Stimulated activated CD4-positive, alpha-beta T cell treated with anti-CD3 and anti-CD28 coated beads, Interleukin-1b, Interleukin-23, amount 100 ng/mL, for 1 hour (primary cell): ENCODE measurements at places on chromosomes 6 and 20.

DNA sequence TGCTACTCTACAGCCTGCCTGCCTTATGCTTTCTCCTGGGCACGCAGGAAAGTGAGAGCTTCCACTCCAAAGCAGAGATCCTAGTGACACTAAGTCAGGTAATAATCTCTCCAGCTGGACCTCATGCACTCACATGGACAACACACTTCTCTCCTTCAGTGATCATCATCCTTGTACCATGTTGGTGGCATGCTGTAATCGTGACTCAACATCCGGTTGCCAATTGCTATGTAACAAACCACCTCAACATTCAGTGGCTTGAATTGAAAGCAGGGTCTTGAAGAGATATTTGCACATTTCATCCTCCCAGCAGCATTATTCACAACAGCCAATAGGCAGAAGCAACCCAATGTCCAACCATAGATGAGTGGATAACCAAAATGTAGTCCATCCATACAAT, 40.3 kb upstream of the PPP1R3G start:
- DNase-seq = no peak

- no peak for DNase-seq
Measured at GRCh38 chr6:126064748-126065401, 78.5 kb downstream of the TRMT11 start.

DNA sequence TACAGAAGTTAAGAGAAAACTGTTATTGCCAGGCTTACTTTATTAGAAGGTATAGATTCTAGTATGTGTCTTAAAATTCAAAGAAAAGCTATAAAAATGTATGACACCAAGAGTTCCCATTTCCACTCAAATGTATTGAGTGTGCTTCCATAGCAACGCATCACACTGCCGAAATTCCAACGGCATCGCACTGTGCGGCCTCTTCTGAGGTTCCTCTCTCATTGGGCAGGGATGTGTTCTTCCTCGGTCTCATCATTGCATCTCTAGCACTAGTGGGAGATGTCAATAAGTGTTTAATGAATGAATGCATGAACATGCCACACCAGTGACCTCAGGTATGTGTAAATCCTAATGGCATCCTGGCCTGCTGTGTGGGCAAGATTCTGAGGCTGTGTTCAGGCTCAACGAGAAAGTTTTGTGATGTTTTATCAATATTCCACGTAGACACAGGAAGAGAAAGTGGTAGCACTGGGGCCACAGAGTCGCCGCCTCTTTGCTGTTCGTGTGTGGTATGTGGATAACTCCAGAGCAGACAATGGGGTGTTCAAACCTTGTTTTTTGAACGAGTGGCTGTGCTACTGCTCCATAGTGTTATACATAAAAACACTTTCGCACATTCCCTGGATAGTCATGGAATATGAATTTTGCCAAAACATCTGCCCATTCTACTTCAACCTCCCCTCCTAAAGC, 171.6 kb downstream of the ADGB start:
- DNase-seq = no peak

DNA sequence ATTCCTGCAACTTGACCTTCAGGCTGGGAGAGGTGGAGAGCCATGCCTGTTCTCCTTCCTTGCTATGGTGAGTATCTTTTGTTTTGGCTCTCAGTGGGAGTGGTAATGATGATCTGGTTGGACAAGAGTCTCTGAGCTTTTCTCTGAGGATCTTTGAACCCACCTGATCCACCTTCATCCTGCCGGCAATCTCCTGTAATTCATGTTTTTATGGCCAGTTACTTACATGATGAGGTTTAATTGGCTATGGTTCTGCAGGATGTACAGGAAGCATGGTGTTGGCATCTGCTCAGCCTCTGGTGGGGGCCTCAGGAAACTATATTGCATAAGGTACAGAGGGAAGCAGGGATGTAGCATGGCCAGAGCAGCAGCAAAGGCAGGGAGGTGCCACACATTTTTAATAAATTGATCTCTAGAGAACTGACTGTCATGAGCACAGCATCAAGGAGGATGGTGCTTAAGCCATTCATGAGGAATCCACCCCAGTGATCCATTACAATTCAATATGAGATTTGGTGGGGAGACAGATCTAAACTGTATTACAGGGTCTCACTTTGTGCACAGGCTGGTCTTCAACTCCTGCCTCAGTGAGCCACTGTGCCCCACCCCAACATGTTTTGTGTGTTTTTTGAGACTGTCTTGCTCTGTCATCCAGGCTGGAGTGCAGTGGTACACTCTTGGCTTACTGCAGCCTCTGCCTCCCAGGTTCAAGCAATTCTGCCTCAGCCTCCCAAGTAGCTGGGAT, 10.0 kb downstream of the HSPA1B start:
- DNase-seq = no peak

DNA sequence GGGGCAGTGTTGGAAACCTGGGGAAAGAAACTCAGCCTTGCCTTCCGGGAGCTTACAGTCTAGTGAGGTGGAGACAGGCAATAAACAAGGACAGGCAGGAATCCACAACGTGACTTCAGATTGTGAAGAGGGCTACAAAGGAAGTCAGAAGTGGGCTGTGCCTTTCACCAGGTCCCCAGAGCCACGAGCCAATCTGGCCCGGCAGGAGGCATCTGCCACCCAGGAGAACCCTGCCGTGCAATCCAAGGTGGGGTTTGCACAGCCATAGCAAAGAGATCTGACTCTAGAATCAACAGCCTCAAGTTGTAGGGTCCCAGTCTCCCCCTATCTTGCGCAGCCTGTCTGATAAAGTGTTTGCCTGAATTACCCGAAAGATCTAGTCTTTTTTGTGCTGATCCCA, 5.5 kb downstream of the SLC32A1 start:
- no peak for DNase-seq

DNA sequence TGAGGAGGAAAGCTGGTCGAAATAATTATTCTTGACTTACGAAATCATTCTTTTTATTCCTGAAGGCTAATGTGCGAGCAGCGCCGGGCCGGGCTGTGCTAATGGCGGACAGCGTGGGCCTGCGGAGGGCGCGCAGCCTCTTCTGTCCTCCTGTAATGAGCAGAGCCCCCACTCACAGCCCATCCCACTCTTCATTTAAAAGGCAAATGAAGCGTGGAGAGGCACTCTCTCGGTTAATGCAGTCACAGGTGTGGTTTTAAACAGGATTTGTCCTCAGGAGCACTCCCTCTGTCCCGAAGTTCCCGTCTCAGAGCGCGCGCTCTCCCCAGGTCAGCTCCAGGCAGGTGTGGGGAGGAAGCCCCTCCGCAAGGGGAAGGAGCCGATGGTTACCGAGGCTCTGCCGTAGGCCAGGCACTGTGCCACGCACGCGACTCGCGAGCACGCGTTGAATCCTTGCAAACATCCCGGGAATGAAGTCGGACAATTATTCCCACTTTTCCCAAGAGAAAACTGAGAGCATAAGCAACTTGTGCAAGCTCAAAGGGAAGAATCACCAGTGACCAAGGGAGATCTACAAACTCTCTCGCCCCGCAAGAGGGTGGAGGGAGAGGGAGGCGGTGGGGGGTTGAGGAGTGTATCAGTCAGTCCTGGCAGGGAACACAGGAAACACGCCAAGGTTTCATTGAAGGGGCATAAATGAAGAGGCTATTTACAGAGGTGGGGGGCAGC, 35.5 kb upstream of the ZFAND3 start:
- DNase-seq = no peak

GRCh38 chr20:39897781-39898466, 791.1 kb downstream of the MAFB start:
- no peak for DNase-seq

DNA sequence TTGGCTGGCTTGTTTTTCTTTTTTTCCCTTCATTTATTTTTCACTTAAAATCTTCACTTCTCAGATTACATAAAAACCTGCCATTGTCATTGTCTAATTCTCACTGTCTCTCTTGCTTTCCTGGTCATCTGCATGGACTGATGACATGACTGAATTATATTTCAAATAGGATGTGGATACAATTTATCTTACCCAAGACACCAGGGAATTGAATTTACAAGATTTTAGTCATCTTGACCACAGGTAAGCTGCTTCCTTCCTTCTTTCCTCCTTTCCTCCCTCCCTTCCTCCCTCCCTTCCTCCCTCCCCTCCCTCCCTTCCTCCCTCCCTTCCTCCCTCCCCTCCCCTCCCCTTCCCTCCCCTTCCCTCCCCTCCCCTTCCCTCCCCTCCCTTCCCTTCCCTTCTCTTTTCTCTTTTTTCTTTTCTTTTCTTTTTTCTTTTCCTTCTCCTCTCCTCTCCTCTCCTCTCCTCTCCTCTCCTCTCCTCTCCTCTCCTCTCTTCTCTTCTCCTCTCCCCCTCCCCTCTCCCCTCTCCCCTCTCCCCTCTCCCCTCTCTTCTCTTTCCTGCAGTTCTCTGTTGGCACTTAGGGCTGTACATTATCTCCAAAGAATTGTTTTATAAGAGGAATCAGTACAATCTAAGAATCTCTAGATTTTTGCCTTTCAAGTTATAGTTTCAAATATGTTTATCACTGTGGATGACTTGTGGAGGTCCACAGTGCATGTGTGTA, 171.5 kb downstream of the CARMIL1 start:
- DNase-seq = no peak

DNA sequence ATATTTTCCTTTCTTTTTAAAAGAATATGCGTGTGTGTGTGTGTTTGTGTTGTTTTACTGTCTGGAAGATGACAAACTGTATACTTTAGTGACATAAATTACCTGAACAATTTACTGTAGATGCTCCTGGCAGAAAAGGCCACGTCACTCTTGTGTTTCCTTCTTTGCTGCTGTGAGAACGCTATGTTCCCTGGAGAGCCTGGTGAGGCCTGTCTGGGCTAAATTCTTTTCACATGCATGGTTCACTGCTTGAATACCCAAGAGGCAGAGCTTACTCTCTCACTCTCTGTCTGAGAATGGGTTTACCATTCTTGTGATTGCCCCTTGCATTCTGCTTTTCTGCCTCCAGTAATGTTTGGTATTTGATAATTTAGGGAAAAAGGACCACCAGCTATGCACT, 64.3 kb downstream of the EDN1 start:
- DNase-seq = no peak

GRCh38 chr20:199996-200395, 10.5 kb upstream of the DEFB128 start:
- no peak for DNase-seq

DNA sequence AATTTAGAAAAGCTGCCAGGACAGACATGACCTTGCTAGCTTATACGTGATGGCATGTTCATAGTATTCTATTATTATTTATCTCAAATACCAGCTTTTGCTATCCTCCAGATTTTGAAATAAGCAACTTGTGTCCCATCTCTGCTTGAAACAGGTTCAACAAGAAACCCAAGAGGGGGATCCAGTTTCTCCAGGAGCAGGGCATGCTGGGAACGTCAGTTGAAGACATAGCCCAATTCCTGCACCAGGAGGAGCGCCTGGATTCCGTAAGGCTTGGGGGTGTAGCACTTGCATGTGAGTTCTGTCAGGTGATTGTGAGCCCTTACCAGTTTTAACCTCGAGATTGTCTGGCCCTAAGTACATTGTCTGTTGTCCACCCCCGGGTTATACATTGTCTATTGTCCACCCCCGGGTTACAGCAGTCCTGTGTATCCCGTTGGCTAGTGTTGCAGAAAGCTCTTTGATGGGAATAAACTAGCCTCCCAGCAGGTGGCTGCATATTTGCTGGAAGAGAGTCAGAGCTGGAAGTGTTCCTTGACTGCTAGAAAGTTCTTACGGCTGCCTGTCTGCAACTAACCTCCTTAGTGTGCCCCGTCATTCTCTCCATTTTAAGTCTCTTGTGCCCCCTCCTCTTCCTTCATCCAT, 61.4 kb upstream of the CSE1L start:
- no peak for DNase-seq

GRCh38 chr6:22024973-22025467, 271.8 kb downstream of the PRL start:
- no peak for DNase-seq

DNA sequence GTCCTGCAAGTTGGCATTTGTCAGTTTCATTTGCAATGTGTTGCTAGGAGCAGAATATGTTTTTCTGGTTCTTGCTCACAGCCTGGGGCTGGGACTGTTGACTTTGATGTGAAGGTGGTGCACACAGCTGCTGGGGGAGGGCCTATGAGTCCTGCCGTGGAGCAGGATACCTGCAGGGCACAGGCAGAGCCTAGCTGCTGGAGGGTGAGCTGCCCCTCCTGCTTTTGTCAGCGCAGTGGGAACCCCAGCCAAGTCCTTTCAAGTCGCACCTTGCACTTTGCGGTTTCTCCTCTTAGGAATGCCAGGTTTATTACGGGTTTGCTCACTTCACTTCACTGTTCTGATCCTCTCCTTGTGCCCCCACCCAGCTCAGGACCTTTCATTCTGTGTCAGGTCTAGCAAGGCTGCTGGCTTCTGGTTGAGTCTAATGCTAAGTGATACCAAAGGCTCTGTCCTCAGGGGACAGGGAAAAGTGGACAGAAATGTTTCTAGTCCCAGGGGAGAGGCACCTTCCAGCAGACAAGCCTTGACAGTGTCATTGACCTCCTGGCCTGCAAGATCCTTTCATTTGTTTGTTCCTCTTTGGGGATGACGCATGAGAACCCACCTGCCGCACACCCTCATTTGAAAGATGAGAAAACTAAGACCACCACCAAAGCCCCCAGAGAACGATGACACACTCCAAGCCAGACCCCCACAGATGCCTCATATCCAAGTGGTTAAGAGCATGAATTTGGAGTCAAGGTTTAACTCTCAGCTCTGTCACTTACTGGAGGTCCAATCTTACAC, 2.7 kb upstream of the SPO11 start:
- no peak for DNase-seq

DNA sequence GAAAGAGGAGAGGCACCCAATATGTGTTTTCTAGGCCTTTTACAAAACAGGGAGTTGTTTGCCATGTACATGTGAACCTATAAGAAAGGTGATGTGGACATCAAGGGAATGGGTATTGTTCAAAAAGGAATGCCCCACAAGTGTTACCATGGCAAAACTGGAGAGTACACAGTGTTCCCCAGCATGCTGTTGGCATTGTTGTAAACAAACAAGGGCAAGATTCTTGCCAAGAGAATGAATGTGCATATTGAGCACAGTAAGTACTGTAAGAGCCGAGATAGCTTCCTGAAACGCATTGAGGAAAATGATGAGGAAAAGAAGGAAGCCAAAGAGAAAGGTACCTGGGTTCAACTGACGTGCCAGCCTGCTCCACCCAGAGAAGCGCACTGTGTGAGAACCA, 13.1 kb downstream of the QRSL1 start:
- no peak for DNase-seq

DNA sequence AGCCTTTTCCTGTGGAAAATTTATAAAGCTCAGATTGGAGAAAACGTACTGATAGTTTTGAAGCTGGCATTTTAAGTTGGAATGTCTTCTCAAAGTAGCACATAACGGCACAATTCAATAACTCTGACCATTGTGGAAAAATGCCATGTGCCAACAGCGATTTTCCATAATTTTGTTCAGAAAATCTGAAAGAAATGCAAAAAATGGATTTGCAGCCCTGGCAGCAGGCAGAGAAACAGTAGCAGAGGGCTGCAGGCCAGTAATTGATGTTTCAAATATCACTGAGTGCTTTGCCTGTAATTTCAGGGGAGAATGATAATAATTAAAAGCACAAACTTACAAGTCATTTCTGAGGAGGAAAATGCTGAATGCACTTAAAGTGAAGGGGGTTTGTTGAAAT, 507.4 kb downstream of the MAFB start:
- DNase-seq = no peak
